ENCODE measurements at places on chromosomes 7 and 10.

DNA sequence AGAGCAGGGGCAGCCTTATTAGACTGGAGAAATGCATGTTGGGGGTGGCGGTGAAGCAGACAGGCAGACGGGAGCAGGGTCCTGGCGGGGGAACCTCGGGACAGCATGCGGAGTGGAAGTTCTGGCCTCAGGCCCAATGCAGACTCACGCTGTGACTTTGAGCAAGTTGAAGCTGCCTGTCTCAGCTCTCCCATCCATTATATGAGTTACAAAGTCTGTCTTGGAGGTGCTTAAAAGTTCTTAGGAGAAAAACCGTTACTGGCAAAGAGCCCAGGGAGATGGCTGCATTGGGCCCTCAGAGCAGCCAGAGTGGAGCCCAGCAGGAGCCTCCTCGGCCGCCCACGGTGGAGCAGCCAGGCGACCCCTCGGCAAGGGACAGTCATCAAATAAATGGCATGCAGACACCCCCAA, 509.5 kb downstream of the PLXNA4 start:
- peak; percentile 60 for DNase-seq

GRCh38 chr7:151388430-151388829, 21.4 kb downstream of the WDR86 start:
- DNase-seq = no peak

DNA sequence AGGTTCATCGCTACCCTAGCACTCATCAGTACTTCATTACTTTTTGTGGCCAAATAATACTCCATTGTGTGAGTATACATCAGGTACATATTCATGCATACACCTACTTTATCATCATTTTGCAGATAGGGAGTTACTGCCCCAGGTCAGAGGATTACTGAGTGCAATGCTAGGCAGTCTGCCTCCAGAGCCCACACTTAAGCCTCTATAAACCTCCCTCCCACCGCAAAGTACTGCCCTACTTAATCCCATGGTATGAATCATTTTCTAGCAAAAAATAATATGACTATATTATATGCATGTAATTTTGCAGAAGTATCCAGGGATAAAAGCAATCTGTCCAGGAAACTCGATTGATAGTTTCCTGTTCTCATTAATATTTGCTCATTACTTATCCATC, 194.3 kb downstream of the GRID1 start:
- no peak for DNase-seq

DNA sequence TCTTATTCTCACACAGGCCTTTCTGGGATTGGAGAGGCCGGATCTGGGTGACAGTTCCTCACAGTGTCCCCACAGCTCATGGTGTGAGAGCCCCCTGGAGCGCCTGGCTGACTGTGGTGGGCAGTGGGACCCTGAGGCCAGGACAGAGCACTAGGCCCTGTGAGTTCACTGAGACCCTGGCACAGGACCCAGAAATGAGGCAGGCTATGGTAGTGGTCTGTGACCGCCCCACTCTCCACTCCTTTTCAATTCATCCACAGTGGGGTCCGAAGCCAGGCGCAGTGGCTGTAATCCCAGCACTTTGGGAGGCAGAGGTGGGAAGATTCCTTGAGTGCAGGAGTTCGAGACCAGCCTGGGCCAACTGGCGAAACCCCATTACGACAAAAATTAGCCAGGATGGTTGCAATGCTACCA, 95.9 kb upstream of the TNRC18 start:
- no peak for DNase-seq

DNA sequence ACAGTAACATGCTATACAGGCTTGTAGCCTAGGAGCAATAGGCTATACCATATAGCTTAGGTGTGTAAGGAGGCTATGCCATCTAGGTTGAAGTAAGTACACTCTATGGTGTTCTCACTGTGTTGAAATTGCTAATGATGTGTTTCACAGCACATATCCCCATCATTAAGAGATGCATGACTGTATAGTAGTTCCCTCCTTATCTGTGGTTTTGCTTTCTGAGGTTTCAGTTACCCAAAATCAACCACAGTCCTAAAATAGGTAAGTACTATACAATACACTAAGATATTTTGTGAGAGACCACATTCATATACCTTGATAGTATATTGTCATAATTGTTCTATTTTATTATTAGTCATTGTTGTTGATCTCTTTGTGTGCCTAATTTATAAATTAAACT, 12.7 kb downstream of the FZD1 start:
- DNase-seq = no peak

- DNase-seq = no peak
These were observed 335.4 kb upstream of the NRP1 start for GRCh38 chr10:33669904-33670303.

- DNase-seq = no peak
These were observed 101.5 kb downstream of the ARHGAP22 start for GRCh38 chr10:48503293-48503911.

DNA sequence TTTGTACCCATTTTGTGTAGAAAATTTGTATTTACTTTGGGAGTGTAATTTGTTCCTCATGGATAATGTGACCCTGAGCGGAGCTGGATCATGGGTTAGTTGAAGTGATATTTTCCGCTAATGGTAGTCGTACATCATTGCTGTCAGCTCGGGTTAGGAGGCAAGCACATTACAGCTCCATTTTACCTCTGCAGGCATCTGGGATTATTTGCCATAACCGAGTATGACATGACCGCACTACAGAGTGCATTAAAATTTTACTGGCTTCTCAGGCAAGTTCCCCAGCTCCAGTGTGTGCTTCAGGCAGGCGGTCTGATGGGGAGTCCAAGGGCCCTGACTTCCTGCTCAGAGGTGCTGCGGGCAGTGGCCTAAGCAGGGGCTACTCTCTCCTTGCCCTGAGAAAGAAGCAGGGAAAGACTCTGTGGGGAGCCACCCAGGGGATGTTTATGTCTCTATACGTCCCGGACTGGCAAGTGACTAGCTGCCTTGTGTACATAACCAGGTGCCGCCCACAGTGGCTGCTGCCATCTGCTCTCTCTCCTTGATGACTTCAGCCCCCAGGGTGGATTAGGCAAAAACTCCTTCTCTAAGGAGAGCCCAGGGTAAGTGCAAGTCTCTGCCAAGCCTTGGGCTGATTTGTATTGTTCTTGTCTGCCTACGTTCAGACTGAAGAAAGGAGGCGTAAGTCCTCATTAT, 685.3 kb upstream of the GALNT17 start:
- DNase-seq = no peak

DNA sequence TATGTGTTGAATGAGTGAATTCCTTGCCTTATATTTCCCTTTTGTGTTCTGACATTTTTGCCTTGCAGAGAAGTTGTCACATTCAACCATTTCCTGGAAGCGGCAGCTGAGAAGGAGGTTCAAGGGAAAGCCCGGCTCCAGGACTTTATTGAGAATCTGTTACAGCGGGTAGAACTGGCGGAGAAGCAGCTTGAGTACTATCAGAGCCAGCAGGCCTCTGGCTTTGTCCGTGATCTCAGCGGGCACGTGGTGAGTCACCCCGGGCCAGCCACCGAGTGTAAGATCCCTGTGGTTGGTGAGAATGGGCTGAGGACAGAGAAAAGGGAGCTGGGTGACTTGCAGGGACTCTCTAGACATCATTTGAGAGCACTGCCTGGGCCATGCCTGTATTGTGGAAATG, 14.2 kb downstream of the ZNF365 start:
- DNase-seq = no peak

DNA sequence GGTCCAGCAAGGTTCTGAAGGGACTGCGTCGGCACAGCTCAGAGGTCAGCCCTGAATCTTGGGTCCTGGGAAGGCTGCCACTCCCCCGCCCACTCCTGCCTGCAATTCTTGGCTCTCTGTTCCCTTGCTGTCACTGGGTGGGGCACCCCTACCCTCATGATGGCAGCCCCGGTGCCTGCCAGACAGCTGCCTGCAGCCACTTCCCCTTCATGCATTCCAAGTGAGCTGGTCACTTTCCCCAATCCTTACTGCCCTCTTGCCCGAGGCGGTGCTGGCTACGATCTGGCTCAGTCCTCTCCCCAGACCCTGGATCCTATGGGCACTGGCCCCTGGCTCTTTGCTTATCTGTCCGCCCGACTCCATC, 14.2 kb downstream of the MYL10 start:
- DNase-seq = no peak

DNA sequence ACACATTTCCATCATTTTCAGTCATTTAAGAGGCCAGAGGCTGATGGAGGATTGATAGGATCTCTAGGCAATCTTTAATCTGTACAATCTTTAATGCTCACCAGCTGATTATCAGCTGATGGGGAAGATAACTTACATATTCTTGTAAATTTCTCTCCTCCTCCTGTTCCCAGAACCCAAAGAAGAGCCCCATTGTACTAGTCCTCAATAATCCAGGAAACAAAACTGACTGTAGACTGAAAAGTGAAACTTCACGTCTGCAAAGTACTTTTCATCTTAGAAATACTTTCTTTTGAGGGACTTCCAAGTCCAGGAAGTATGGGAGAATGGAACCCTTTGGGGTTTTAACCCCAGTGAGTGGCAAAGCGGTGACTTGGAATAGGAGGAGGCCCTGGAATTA, 283.3 kb downstream of the FRMD4A start:
- DNase-seq = no peak

GRCh38 chr10:59907918-59908807, 1.8 kb upstream of the CCDC6 start:
- DNase-seq = peak; percentile 91

DNA sequence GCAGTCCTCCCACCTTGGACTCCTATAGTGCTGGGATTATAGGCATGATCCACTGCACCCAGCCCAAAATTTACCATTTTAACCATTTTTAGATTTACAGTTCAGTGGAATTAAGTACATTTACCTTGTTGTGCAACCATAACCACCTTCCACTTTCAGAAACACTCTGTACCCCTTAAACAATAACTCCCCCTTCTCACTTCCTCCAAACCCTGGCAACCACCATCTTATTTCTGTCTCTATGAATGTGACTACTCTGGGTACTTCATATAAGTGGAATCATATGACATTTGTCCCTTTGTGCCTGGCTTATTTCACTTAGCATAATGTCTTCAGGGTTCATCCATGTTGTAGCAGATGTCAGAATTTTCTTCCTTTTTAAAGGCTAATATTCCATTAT, 33.6 kb downstream of the SUFU start:
- no peak for DNase-seq

DNA sequence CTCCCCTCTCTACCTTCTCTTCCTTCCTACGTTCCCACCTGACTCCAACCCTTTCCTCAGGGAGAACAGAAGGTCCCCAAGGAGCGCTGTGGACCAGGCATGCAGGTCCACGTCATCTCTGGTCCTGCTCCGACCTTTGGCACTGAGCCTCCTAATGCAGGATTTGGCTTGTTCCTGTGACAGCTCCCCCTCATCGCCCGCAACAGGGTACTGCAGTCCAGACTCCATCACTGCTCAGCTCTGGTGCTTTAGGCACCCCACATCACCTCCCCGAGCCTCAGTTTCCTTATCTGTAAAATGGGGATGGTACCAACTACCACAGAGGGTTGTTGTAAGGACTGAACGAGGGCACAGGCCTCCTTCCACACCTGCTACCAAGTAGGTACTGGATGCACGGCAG, 54.6 kb downstream of the FHIP2A start:
- DNase-seq = peak; percentile 10

- no peak for DNase-seq
These were observed 234.5 kb downstream of the SORCS3 start for GRCh38 chr10:104875561-104875960.

DNA sequence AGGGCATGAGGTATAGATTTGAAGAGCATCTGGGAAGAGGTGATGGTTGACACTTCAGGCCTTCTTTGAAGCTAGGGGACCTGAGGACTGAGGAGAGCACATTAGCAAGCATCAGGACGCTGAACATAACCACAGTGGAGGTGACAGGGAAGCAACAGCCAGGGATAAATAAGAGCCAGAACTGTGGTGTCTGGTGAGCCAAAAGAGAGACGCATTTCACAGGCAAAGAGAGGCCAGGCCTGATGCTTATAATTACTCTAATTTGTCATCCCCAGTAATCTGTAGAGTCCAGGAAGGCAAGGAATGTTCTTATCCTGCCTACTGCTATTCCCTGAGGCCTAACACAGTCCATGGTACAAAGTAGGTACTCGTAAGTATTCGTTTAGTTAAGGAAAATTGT, 10.4 kb upstream of the FAS start:
- DNase-seq = no peak

GRCh38 chr10:50216894-50217293, 34.4 kb downstream of the ASAH2 start:
- peak; percentile 68 for DNase-seq

- DNase-seq = no peak
These were observed 55.7 kb downstream of the RALA start for GRCh38 chr7:39678930-39679709.

DNA sequence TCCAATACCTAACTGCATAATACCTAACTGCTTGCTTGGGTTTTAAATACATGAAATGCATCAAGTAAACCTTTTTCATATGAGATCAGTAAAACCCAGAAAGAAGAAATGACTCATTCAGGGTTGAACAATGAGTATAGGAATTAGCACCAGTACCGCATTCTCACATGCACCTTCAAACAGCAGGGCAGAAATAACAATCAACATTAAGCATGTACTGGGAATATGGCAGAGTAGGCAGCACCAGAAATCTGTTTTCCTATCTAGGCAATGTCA, 850.3 kb upstream of the SORCS1 start:
- DNase-seq = no peak

GRCh38 chr10:129888784-129889616, 75.1 kb downstream of the EBF3 start:
- peak; percentile 34 for DNase-seq

DNA sequence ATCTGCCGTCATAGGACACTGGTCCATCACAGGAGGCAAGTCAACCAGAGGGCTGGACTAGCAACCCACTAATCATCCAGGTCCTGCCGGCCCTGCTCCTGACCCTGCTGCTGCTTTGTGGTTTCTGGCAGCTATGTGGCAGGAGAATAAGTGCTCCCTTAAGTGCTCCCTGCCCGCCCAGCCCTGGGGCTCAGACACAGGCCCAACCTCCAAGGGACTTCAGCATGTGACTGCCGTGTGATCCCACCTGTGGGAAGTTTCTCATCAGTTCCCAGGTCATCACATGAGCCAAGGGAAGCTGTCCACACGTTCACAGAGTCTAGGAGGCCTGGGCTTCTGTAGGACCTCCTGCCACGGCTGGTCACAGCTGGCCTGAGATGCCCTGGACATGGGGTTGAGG, 34.2 kb upstream of the ZNF488 start:
- DNase-seq = no peak

- no peak for DNase-seq
These were observed 60.0 kb upstream of the PARD3 start for GRCh38 chr10:34875061-34875460.

DNA sequence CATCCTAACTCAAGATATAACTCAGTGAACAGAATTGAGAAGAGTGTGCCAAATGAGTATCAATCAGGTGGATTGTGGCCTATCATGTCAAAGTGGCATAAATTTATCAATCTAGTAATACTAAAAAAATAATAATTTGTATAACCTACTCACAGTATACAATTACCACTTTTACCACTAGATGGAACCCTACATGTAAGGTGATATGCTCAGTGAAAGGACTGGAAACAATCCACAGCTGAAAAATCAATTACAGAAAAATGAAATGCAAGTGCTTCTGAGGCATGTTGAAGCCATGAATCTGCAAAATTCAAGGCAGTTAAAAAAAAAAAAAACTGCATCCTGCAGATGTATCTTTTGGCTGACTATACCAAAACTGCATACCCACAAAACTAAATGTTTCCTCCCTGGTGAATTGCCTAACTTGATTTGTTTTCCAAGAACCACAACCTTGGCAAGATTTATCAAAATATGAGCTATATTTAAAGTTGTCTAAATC, 13.9 kb downstream of the ARHGAP19 start:
- peak; percentile 97 for DNase-seq
